ENCODE measurements at places on chromosomes 12 and 14.

- no peak for DNase-seq
Observed at GRCh38 chr14:62896932-62897456, 148.3 kb downstream of the KCNH5 start.

- DNase-seq = no peak
Observed at GRCh38 chr14:66613344-66613743, 105.4 kb downstream of the GPHN start.

DNA sequence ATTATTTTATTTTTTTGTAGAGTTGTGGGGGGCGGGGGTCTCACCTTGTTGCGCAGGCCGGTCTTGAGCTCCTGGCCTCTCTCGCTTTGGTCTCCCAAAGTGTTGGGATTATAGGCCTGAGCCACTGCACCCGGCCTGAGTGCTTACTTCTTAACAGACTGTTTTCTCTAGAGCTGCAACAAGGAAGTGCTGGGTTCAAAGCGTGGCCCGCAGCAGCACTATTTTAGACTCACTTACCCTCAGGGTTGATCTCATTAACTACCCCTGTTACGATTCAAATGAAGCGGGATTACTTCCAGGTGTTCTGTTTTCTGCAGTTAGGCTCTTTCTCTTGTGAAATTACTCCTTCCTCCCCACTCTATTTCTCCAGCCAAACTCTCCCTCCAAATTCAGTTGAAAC lies 8.7 kb downstream of the A2ML1 start:
- DNase-seq = no peak

DNA sequence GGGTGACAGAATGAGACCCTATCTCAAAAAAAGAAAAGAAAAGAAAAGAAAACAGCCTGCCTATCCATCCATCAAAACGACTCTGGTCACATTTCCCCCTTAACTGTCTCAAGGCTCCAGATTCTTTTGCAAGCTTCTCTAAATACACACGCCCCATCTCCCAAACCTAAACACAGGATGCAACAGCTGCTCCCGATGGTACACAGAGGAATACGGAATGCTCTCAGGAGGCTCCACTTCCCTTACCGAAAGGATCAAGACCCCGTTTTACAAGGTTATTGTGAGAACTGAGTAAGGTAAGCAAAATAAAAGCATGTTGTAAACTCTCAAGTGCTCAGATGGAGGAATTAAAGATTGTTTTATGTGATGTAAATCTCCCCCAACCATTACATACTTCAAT lies 62.3 kb downstream of the NT5DC3 start:
- no peak for DNase-seq

DNA sequence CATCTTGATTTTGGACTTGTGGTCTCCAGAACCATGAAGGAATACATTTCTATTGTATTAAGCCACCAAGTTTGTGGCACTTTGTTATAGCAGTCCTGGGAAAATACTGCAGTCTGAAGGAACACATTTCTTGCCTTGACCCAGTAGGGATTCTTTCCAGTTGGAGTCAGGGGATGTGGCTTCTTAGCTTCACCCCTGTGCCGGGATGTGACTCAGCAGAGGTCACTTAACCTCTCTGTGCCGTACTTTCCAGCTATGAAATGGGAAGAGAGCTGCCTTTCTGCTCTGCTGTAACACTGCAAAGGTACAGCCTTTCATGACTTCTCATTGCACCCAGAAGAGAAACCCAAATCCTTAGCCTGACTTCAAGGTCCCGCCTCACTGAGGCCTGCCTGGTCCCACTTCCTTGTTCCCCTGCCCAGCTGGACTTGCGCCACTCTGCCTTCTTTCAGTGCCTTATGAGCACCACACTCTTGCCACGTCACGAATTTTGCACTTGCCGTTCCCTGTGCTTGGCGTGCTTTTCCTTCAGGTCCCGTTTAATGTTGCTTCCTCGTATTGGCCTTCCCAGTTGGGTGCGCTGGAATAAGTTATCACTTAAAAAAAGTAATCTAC lies 24.2 kb downstream of the CHST11 start:
- peak; percentile 90 for DNase-seq

Measured in EL (cell line).